NCI-H1694 (cell line): ENCODE measurements at places on chromosomes 13 and 19.

DNA sequence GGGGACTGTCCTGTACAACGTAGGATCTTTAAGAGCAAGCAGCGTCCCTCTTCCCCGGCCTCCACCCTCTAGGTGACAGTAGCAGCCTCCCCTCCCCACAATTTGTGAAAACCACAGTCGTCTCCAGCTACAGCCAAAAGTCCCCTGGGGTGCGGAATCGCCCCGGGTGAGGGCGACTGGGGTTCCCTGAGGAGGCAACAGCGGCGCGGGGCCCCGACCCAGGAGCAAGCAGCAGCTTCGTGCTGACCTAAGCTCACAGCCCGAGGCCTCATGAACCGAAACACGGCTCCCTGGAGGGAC lies 322 bp downstream of the ZNF558 start:
- no peak for DNase-seq

- no peak for DNase-seq
These were observed 32.5 kb downstream of the DLEU7 start for GRCh38 chr13:50810998-50811397.

DNA sequence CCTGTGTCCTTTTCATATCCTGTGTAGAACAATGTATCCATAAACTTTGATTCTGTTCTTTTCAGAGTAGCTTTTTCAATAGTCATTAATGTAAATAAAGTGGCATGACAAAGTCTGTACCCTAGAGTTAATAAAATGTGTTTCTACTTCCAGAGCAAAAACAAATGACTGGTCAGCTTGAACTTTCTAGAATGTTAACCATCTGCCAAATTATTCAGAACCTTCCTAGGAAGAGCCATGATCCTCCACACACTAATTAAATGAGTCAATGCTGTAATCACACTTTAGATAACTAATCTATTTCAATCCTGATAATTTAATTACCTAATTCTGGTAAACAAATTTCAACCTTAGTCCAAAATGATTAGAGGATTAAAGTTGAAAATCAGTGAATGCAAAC lies 73.2 kb downstream of the DIAPH3 start:
- no peak for DNase-seq

DNA sequence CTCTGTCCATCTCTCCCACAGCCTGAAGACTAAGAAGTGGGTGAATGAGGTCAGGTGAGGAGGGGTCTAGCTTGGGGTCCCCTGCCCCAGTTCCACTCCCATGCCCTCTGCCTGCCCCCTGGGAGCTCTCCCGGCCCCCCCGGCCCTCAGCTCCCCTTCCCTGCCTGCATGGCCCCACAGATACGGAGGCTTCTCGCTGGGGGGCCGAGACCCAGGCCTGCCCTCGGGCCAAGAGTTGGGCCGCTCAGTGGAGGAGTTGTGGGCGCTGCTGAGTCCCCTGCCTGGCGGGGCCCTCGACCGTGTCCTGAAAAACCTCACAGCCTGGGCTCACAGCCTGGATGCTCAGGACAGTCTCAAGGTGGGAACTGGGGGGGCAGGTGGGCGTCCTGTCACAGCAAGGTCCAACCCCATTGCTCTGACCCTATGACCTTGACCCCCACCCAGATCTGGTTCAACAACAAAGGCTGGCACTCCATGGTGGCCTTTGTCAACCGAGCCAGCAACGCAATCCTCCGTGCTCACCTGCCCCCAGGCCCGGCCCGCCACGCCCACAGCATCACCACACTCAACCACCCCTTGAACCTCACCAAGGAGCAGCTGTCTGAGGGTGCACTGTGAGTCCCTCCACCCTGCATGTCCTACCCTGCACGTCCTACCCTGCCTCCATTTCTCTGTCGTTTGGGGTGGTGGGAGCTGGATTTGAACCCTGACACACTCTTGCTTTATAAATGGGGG lies 10.9 kb upstream of the ARHGAP45 start:
- DNase-seq = no peak

DNA sequence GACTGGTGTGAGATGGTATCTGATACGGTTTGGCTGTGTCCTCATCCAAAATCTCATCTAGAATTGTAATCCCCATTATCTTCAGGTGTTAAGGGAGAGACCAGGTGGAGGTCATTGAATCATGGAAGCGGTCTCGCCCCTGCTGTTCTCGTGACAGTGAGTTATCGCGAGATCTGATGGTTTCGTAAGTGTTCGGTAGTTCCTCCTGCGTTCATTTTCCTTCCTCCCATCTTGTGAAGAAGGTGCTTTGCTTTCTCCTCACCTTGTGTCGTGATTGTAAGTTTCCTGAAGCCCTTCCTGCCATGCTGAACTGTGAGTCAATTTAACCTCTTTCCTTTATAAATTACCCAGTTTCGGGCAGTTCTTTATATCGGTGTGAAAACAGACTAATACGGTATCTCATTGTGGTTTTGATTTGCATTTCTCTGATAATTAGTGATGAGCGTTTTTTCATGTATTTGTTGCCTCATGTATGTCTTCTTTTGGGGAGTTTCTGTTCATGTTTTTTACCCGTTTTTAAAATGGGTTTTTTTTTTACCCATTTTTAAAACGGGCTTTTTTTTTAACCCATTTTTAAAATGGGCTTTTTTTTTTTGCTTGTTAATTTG lies 102.8 kb upstream of the SLC10A2 start:
- DNase-seq = no peak

DNA sequence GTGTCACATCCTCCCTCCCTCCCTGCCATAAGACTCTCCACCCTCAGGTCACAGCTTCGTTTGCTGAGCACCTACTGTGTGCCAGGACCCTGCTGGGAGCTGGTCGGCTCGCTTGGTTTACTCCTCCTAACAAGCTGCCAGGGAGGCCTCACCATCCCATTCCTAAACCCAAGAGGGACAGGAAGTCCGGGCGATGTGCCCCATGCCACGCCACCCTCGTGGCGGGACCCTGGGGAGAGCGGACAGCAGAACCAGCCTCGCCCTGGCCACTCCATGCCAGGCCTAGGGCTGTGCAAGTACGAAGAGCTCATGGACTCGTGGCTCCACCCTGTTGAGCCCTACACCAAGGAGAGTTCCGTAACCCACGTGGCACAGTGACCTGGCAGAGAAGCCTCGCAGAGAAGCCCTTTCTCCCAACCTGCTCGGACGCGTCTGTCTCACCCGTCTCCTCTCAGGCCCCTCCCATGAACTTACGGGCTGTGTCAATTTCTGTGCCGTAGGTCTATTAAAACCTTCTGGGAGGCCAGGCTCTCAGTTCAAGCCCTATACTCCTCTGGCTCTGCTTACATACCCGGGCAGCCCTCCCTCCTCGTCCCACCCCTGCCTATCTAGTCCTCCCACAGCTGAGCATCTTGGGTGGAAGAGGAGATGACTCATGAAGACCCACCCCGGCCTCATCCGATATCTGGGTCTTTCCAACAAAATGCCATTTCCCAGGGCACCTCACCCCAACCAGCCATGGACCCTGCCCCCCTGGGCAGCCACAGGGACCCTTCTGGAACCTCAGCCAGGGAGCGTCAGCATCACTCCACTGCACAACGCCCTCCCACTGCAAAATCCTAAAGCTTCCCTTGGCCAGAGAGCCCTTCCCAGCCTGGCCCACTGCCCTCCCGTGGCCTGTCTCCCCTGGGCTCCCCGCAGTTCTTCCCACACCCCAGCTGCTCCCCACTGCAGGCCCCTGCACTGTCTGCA lies 2.6 kb downstream of the UBXN6 start:
- no peak for DNase-seq

GRCh38 chr19:52453324-52454094 lies at the start of gene ZNF578:
TSS of gene ZNF578 (plus strand) at chr19:52453553. CDS start at chr19:52501846, 48,293 bp downstream.
- no peak for DNase-seq

- DNase-seq = no peak
These were observed 121.2 kb downstream of the STARD13 start for GRCh38 chr13:33164331-33164730.

DNA sequence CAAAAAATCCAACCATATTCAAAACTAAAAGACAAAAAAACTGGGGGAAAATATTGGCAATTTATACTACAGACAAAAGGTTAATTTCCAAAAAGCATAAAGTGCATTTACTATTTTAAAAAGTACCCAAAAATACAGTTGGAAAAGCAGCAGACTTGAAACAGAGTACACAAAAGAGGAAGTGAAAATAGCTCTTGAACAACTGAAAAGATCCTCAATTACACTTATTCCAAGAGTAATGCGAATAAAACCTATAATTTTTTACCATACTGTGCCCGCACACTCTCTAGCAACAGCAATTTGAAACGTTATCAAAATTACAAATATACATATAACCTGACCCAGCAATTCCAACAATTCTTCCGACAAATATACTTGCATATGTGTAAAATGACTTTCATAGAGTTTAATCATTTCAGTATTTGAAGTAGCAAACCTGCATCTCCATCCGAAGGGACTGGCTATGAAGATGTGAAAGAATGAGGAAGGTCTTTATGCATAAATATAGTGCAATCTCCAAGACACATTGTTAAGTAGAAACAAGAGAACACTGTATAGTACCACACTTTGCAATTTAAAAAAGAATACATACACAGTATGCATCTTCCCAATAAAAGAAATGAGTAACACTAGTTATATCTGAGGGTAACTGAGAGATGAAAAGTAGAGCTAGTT lies 25.4 kb downstream of the ALG5 start:
- no peak for DNase-seq

- peak; percentile 53 for DNase-seq
These were observed 109.5 kb downstream of the TBC1D4 start for GRCh38 chr13:75372517-75372916.

DNA sequence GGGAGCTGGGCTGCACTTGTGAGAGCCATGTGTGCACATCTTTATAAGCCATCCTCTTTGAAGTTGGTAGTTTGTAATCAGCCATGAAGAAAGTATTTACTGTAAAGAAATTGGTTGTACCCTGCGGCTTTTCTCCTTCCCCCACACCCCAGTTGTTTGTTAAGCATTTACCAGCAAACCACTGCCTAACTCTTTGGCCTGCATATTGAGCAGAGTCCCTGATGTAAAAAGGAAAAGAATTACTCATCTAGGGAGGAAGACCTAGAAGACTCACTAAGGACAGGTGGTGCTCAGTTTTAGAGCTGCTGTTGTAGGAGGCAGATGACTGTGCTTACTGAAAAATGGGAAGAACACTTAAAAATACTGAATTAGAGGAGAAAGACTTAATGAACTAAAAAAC lies 245.3 kb downstream of the PCCA start:
- no peak for DNase-seq

- no peak for DNase-seq
These were observed 14.3 kb downstream of the ACTL9 start for GRCh38 chr19:8684001-8684902.

GRCh38 chr13:98824376-98825160 lies 72.1 kb upstream of the SLC15A1 start:
- no peak for DNase-seq

- DNase-seq = no peak
These were observed 109.5 kb upstream of the TSC22D1 start for GRCh38 chr13:44685641-44686040.

GRCh38 chr13:94778986-94779385 lies 66.6 kb upstream of the SOX21 start:
- no peak for DNase-seq

DNA sequence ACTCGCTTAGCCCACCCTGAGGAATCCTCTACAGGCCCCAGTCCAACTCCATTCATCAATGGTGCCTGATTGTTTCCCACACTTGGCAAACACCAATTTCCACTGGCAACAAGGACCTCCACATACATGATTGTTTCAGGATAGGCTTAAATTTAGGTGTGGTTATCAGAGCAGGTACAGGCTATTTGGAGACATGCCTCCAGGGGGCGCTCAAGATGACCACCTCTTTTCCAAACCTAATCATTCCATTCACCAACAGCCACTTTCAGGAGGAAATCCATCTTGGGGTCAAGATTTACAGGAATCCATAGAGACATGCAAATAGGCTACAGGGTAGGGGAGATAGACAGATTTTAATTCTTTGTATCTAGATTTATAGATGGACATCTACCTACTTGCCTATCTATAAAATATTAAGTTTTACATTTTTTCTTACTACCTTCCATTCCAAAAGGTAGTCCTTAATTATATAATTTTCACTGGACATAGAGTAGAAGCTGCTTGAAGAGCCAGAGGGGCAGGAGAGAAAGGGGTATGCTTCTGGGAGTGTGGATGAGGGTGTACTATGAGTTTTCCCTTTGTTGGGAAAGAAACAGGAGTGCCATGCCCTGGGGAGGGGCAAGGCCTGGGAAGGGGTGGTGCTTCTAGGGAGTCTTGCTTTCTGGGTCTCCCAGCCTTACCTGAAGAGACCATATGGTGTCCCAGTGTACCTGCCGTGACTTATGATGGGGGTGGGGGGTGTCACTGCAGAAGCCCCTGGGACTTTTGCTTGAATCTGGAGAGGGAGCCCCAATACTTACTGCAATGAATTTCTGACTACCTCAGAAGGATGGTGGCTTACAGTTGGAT lies 14.1 kb upstream of the PCDH8 start:
- peak; percentile 44 for DNase-seq

GRCh38 chr19:45117167-45117594 lies 24.2 kb downstream of the PPP1R37 start:
- no peak for DNase-seq

DNA sequence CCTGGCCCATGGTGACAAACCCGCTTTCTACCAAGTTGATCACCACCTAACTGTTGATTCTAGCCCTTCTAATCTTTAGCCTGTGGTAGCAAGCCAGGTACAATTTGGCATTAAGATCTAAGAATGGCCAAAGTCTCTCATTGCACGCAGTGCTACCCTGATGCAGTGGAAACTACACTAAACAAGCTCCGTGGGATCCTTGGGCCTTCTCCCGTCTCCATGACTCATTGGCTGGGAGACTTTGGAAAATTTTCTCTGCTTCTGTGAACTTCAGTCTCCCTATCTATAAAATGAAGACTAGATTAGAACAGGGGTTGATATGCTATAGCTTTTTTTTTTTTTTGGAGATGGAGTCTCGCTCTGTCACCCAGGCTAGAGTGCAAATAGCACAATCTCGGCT lies 223.0 kb downstream of the TSHZ3 start:
- no peak for DNase-seq

DNA sequence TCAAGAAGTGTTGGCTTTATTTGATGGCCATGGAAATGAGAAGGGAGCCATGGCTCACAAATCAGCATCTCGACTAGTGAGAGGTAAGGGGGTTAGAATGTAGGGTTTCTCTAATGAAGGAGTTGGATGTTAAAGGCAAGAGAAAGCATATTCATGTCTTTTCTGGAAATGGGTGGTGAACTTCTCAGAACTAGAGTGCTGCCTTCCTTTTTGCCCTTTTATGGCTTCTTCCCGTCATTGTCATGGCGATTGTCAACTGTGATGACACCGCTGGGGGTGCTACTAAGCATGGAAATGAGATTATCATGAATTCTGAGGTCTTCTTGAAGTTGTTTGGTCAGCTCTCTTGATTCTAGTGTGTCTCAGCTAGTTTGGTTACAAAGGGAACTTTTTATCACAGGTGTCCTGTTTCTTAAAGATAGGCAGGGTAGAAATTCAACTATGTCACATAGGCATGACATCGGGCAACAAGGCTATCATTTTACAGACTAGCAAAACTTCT lies 180.4 kb downstream of the LIG4 start:
- DNase-seq = no peak
